ENCODE measurements at places on chromosomes 11 and 22.

DNA sequence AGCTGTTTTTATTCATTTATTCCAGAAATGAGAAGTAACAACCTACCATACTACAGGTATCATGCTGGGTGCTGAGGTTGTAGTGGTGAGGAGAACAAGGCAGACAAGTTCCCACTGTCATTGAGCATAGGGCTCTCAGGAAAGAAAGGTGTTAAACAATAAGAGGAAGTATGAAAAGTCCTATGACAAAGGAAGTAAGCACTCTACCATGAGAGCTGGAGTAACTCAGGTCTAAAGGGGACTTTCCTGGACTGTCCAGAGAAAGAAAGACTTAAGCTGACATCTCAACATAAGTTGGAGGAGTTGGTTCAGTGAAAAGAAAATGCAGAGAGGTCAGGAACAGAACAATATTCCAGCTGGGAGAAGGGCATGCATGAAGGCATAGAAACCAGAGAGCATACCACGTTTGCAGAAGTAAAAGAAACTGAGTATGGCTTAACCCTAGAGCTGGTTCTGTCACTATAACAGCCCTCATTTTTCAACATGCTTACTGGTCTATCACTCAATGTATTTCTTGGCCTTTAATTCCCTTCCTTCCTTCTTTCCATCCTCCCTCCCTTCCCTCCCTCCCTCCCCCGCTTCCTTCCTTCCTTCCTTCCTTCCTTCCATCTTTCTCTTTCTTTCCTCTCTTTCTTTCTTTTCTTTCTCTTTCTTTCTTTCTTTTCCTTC, 137.8 kb upstream of the BDNF start:
- DNase-seq = no peak

GRCh38 chr11:102347462-102348370, 702 bp downstream of the BIRC2 start:
- peak; percentile 41 for DNase-seq

DNA sequence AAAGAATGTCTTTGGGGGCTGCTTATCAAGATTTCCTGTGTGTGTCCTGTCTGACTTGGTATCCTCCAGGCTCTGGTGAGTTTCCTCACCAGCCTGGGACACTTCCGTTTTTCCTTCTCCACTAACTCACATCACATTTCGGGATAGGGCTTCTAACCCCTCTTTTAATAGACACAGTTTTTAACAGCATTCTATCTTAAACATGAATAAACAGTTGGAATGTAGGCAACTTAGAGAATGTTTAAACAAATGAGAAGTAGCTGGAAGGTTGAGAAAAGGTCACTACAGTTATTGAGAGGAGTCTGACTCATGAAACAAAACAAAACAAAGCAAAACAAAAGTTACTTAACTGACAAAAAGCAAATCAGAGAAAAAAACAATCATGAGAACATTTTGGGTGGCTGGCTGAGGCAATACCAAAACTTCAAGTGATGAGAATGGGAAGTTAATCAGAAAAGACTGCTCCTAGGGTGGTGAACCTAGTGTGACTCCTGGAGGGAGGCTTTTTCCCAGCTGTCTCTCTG, 64.7 kb upstream of the CTSC start:
- no peak for DNase-seq

GRCh38 chr11:10925149-10925926, 67.5 kb upstream of the ZBED5 start:
- DNase-seq = no peak

- DNase-seq = no peak
Observed at GRCh38 chr11:47132490-47132889, 44.2 kb downstream of the ARFGAP2 start.

DNA sequence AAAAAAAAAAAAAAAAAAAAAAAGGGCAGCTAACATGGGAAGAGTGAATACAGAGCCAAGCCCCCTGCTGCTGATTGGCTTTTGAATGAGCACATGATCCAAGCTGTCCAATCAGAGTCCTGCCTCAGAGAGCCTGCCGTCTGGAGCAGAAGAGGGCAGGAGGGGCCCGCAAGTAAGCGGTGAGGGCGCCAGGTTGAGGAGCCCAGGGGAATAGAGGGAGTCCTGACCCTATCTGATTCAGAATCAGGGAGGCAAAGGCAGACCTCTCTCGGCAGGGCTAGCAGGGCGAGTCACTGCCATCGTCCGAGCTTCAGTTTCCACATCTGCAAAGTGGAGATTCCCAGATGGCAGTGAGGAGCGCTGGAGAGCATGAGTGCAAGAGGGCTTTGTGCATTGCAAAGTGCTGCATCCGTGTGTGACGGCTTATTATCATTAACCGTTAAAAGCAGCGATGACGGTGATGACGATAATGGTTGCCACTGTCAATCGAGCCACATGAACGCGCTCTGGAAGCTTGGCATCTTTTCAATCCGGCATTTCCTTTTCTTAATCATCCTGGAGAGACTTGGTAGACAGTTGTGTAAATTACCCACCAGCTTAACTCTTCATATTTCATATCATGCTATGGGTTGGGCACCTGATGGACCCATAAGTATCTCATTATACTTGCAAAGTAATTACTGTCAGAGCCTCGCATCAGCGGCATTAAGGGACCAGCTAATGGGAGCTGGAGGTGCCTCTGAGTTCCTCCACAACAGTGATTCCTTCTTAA, 68.6 kb upstream of the ATXN10 start:
- no peak for DNase-seq

GRCh38 chr22:50537765-50538164, 7.9 kb upstream of the KLHDC7B start:
- DNase-seq = no peak

- DNase-seq = no peak
Observed at GRCh38 chr11:37505406-37505805, 907.4 kb upstream of the RAG2 start.

DNA sequence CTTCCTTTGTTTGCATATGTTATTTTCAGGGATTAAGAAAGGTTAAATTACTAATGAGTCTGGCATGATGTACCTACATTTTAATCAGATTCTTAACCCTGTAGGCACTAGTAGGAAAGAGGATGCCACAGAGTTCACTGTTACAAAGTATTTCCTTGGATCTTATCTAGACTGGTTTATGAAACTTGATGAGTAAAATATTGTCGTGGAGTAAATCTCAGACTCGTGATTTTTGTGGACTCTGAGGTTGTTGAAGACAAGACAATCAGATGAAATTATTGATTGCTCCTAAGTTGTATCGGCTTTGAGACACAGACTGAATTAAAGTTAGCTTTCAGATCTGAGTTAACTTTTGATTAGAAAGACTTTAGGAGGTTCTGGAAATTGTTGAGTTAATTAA, 6.0 kb downstream of the KMT2A start:
- no peak for DNase-seq
